Right atrium auricular region (tissue), 2 donors: ENCODE measurements at places on chromosomes 16 and 17. TPM values are rescaled to one million over a fixed set of nuclear protein-coding genes. Genes with fewer than 3 reads are reported as not detected.

Gene CRISPLD2
- total RNA-seq: 58.4 TPM

Gene MFSD6L
- total RNA-seq: 0.12 TPM

Gene CCP110
- 6.8 TPM for total RNA-seq

Gene FOXN1
- not detected for total RNA-seq

DNA sequence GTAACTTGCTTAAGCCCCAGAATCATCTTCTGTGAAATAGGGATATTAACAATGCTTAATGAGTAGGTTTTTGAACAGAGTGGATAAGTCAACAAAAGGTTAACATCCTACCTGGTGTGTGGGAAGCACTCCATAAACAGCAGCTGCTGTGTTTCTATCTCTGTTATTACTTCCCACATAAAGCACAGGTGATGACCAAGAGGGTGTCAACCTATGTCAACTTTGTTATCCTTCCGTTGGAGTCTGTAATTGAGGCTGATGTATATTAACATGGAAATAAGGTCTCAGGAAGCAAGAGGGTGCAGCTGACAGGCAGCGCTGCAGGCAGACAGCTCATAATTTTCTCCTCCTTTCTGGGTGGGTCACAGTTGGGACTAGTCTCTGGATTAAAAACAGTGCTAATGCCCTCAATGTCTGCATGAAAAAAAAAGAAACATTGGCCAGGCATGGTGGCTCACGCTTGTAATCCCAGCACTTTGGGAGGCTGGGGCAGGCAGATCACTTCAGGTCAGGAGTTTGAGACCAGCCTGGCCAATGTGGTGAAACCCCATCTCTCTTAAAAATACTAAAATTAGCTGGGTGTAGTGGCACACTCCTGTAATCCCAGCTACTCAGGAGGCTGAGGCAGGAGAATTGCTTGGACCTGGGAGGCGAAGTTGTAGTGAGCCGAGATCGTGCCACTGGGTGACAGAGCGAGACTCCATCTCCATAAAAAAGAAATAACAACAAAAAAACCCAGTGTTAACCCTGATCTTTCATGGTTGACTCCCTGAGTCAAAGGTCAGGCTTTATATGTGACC lies 269.6 kb downstream of the SNX29 start:
- no peak for DNase-seq
- no peaks in the 10 kb centered on the region for H3K36me3 ChIP-seq
- no peaks in the 10 kb centered on the region for H3K27me3 ChIP-seq

DNA sequence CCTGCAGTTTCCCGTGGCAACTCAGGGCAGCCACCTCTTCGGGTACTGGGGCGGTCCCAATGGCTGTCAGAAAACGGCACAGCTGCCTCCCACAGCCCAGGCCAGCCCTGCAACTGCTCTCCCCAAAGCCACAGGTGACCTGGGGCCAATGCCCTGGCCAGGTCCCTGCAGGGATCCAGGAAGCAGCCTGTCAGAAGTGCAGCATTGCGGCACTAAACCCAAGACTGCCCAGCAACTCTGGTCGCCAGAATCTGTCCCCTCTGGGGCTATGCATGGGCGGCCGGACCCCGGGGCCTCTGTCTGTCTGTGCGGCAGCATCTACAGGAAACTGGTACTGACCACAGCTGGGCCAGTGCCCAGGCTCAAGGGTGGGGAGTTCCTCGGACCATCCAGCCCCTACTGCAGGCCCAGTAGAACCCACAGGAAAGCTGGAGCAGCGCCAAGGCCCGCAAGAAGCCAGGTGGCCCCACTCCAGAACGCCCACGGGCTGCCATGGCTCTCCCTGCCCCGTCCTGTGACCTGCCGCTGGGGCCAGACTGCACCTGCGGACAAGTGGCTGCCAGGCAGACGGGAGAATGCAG lies 5.5 kb downstream of the CYBC1 start:
- no peaks in the 10 kb centered on the region for H3K27me3 ChIP-seq
- H3K27ac ChIP-seq: no peak overlapping the region
- no peak for DNase-seq
- no peak overlapping the region for H3K4me3 ChIP-seq
- no peaks in the 10 kb centered on the region for H3K36me3 ChIP-seq
- no peaks in the 10 kb centered on the region for H3K4me1 ChIP-seq

DNA sequence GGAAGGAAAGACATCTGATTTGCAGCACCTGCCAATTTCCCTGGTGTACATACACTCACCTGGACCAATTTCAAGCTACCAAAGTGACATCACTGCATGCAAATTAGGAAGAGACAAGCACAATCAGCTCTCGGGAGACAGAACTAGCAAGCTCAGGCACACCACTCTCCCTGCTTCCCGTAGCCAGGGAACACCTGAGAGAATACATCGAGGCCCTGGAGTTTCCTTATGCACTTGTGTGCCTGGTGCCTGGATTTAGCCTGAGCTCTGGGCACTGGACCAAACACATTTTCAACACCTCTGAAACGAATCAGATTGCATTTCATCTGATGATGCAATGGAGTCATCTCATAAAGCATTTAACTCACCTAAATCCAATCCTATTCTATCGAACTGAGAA lies 110.5 kb downstream of the HS3ST2 start:
- no peaks in the 10 kb centered on the region for H3K27me3 ChIP-seq
- no peak overlapping the region for H3K4me3 ChIP-seq

DNA sequence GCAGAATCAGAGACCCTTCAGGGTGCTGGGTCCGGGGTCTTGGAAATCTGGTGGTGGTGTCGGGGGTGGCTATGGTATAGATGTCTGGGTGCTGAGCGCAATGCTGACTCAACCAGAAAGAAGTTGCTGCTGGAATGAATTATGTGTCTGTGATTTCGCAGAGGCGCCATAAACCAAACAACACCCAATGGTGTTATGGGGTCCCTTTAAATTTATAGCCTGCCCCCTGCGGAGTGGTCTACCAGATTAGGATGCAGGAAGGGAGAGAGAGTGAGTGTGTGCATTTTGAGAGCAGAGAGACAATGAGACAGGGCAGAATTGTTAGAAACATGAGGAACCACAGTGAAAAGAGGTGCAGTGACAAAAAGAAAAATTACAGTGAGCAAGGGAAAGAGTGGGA lies 100.7 kb upstream of the CDH11 start:
- no peaks in the 10 kb centered on the region for H3K27me3 ChIP-seq
- no peaks in the 10 kb centered on the region for H3K4me1 ChIP-seq
- H3K27ac ChIP-seq: no peak overlapping the region

DNA sequence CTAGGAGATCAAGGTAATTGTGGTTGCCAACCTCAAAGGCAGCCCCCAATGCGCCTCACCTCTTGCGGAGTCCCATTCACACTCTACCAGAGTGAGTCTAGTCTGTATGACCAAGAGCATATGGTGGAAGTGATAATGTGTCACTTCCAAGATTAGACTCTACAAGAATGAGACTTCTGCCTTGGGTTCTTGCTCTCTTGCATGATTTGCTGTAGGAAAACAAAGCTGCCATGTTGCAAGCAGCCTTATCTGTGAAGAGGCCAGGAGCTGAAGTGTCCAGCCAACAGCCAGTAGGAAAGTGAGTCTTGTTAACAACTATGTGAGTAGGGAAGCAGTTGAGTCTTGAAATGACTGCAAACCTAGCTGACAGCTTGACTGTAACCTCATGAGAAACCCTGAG lies 3.4 kb downstream of the TERF2 start:
- no peak overlapping the region for H3K27ac ChIP-seq
- peaks cover 30% of the 10 kb centered on the region for H3K4me1 ChIP-seq
- H3K36me3 ChIP-seq: peaks cover 58% of the 10 kb centered on the region

DNA sequence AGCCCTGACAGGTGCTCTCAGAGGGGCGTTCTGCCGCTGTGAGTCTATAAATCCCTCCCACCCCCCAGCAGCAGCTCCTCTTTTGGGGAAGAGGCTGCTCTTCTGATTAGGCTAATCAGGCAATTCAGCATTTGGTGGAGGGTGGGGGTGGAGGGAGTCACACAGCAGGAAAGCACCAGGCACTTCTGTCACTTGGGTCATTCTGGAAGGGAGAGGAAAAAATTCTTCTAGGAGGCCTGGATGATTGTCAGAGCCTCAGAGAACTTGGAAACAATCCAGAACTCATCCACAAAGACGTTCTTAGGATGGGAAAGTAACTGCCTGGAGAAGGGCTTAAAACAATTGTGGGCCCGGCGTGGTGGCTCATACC lies 7.3 kb upstream of the SSTR2 start:
- no peak overlapping the region for H3K4me3 ChIP-seq
- H3K27ac ChIP-seq: no peak overlapping the region
- no peaks in the 10 kb centered on the region for H3K4me1 ChIP-seq

- no peak overlapping the region for H3K4me3 ChIP-seq
- no peak for DNase-seq
Measured at GRCh38 chr17:58329035-58329809, 627 bp upstream of the TSPOAP1 start.

DNA sequence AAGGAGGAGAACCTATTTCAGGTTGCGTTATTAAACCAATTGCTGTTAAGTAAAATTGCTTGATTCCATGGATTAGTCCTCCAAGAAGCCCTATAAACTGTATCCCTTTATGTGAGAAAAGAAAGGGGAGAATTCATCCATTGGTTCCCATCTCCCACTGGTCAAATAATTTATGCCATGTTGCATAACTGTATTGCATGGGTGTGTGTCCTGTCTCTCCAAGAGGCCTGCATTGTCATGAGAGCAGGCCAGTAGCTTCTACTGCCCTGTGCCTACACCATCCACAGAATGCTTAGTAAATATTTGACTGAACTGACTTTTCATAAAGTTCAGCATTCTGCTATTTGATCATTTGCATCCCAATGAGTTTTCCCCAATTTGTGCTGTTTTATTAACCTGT lies 11.7 kb upstream of the TOB1 start:
- no peak overlapping the region for H3K4me3 ChIP-seq
- H3K27me3 ChIP-seq: no peaks in the 10 kb centered on the region
- DNase-seq: no peak
- H3K4me1 ChIP-seq: no peaks in the 10 kb centered on the region
- no peaks in the 10 kb centered on the region for H3K36me3 ChIP-seq
